ENCODE measurements at places on chromosomes 2 and 18.

DNA sequence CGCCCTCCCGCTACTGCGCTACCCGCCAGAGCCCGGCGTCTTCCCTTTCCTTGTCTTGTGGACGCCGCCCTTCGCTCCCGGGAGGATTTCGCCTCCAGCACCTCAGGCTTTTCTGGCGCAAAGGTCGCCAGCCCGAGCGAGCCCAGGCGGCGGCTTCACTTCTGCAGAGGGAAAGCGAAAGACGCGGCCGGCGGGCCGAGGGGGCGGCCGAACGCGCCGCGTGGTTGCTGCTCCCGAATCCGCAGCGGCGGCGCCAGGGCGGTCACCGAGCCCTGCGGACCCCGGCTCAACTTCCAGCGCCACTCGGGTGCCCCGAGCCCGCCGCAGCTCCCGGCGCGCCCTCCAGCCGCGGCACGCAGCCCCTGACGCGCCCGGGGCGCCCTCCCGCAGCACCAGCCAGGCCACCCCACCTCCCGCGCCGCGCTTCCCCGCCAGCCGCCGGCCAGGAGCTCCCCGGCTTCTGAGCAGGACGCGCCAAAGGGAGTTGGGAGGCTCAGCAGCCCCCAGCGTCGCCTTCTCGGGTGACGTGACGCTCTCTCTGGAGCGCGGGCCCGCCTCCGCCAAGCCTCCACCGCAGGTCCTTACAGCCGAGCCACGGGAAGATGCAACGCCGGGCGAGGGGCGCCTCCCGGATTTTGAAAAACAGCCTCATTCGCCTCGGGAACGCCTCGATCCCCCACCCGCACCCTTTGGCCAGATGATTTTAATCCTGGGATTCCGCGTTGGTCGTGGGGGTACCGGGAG, 84.9 kb upstream of the EPB41L3 start:
- DNase-seq = peak; percentile 70

GRCh38 chr18:3283253-3283863, 21.4 kb downstream of the MYL12B start:
- no peak for DNase-seq

DNA sequence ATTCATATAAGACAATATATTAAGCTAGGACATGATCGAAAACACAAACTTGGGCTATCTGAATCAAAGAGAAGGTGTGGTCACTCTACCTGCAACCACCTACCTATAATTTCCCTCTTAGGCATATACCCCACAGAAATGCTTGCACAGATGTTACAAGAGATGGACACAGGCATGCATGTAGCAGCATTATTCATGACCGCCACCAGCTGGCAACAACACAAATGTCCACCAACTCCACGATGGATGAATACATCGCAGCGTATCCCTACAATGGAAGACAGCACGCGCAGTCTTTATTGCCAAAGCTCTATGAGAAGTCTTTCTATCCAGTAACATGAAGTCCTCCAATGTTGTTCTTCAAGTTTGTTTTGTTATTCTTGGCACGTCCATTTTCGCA, 90.8 kb downstream of the ARL4C start:
- DNase-seq = no peak

- DNase-seq = no peak
These were observed 35.3 kb downstream of the CRACDL start for GRCh38 chr2:98900721-98901120.

DNA sequence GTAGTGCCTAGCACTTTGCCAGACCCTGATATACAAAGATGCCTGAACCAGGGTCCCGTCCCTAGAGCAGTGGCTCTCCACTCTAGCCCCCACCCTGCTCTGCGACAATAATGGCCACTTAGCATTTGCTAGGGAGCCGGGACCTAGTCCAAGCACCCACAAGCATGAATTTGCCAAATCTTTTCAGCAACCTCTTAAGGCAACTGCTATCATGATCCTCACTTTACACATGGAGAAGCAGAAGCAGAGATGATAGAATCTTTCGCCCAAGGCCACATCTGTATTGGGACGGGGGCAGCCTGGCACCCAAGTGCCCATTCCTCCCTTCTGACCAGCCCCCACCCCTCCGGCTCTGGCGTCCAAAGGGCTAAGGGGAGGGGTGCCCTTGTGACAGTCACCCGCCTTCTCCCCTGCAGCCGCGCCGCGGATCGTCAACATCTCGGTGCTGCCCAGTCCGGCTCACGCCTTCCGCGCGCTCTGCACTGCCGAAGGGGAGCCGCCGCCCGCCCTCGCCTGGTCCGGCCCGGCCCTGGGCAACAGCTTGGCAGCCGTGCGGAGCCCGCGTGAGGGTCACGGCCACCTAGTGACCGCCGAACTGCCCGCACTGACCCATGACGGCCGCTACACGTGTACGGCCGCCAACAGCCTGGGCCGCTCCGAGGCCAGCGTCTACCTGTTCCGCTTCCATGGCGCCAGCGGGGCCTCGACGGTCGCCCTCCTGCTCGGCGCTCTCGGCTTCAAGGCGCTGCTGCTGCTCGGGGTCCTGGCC, 13.0 kb downstream of the SIGLEC15 start:
- DNase-seq = no peak

DNA sequence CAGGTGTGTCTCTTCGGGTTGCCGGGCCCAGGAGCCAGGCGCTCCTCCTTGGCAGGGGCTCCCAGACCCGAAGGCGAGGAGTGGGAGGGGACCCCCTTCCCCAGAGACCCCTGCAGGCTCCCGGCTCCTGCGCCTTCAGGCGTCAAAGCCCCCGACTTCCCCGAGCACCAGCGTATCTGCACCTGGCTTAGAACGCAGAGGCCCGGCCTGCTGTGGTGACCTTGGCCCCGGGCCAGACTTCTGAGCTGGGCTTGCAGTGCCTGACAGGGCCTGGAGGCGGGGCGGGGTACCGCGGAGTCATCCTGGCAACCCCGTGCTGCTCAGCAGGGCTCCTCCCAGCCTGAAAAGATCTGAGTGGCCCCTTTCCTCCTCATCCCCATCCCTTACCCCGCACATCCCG, 27.0 kb downstream of the SKA1 start:
- no peak for DNase-seq

DNA sequence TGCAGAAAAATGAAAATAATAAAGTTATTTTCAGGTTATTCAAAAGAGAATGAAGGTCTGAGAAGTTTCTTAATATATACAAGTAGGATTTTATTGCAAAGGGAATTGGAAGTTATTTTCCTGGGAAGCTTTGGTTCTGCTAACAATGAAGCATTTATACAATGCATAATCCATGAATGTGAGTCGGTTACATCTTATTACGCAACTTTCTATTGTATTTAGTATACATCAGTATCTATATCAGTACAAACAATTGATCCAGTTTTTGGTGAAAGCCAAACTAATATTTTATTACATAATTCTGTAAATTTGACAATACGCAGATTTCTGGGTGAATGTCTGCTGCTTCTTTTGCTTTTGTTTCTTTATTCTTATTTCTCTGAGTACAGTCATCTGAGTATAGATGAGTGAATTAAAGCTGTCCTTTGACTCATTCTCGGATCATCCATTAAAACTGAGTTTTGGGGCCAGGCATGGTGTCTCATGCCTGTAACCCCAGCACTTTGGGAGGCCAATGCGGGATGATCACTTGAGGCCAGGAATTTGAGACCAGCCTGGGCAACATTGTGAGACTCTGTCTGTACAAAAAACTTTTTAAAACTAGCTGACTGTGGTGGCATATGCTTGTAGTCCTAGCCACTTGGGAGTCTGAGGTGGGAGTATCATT, 108.5 kb downstream of the SOCS6 start:
- DNase-seq = no peak

DNA sequence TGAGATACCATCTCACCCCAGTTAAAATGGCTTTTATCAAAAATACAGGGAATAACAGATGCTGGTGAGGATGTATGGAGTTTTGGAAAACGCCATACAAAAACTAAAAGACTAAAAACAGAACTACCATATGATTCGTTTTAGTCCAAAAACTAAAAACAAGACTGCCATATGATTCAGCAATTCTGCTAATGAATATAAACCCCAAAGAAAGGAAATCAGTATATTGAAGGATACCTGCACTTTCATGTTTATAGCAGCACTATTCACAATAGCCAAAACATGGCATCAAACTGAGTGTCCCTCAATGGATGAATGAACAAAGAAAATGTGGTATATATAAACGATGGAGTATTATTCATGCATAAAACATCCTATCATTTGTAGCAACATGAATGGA, 224.4 kb upstream of the MC4R start:
- no peak for DNase-seq

- DNase-seq = no peak
These were observed 58.1 kb upstream of the NFATC1 start for GRCh38 chr18:79337620-79338019.

GRCh38 chr2:102667072-102667471, 47.7 kb downstream of the SLC9A2 start:
- no peak for DNase-seq

DNA sequence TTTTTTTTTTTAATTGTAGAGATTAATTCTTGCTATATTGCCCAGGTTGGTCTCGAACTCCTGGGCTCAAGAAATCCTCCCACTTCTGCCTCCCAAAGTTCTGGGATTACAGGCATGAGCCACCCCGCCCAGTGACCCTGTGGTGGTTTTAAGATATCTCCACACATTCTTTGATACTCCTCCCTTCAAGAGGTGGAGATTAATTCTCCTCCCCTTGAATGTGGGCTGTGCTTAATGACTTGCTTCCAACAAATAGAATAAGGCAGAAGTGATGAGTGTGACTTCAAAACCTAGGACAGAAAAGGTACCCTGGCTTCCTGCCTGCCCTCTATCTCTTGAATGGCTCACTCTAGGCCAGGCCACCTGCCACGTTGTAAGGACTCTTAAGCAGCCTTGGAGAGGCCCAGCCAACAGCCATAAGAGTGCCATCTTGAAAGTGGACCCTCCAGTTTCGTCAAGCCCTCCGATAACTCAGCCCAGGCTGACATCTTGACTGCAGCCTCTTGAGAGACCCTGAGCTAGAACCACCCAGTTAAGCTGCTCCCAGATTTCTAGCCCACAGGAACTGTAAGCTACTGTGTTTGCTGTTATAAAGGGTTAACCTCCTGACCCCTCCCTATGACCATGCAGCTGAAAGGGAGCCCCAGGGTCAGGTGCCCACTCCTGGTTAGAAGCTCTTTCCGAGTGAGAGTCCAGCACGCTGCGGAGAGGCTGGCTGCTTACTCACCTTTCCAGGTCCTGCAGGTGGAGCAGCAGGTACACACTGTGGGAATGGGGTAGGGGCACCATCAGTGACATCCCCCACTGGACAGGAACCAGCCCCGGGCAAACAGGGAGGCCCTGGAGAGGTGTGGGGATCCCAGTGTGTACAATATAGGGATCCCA, 27.6 kb downstream of the MRPL35 start:
- DNase-seq = no peak

DNA sequence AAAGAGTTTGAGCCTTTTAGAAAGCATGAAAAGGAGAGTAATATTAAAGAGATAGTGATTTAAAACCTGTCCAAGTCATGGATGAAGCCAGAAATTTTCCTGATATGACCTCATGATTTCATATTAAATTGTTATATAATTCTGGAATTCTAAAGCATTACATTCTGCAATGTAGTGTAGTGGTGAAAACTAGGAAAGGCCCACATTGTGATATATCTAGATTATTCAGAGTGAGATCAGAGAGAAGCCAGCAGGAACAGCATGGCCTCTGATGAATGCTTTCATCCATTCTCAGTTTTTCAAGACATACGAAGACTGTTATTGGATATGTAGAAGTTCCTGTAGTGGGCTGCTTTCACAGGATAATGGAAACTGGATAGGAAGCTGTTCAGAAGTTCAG, 98.8 kb downstream of the LCLAT1 start:
- DNase-seq = no peak

DNA sequence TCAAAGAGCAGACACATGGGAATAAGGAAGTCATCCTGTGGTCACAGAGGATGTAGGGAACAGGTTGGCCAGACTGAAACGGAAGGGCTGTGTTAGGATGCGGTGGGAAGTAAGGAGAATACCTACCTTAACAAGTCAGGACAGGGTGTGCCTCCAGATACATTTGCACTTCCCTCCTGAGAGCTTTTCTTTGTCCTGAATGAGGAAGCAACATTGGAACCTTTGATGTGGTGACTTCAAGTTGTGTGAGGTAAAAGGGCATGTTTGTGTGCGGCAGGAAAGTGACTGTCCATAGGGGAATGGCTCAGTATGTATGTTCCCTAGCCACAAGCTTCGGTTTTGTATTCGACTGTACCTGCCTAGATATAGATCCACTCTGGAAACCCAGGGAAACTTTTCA, 24.9 kb upstream of the LRRTM1 start:
- no peak for DNase-seq

DNA sequence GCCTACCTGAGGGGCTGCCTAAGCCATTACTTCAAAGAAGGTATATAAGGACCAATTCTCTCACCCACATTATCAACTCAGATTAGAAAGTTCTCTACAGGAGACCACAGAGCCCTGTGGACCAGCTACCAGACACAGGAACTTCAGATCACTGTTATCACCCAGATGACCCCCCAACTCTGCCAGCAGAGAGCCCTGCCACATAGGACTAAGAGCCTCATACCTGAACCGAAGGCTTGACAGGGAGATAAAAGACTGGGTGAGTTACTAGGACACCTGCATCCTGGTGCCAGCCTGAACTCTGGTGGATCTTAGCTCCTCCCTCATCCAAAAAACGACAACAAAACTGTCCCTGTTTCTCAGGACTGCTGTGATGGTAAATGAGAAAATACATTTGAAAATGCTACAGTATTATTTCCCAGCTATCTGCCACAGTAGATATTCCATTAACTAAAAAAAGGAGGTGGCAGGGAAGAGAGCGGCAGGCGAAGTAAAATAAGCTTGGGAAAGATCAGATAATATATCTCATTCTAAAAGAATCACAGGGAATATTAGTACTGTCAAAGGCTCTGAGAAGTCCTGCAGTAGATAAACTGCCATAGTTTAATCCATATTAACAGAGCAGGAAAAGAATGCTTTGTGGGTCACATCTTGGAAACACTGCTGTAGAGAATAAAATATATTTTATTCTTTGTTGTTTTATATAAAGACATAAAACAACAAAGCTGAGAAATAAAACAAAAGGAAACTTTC, 79.7 kb downstream of the STK39 start:
- no peak for DNase-seq

GRCh38 chr2:127055786-127056076, 51.2 kb downstream of the BIN1 start:
- no peak for DNase-seq

DNA sequence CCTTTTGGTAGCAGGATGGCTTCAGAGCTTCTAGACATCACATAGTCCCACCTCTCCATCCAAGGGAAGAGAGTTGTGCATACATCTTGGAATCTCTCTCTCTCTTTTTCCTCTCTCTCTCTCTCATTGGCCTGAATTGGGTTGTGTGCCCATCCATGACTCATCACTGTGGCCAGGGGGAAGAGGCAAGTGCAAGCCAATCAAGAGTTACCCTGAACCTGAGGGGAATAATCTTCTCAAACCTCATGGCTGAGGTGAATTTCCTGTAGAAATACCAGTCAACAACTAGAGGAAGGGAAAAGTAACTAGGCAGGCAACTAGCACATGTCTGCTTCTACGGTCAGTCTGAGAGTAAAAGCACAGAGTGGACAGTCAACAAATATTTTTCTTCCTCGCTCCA, 7.3 kb upstream of the CHN1 start:
- no peak for DNase-seq

DNA sequence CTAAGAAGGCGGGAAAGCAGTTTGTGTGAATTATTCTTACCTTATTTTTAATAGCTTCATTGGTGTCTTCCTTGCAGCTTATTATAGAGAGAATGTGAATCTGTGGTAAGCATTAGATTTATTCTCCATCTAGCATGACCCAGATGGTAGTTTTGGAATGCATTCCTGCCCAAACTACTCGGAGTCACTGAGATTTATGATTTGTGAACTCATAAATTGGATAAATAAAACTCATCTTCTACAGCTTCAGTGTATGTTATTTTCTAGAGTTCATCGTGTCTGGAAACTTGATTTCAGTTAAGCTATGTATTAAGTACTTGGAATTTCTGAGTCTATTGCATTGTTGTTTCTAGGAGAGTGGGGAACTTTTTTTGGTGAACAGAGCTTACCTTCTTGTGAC, 170.5 kb downstream of the FAM210A start:
- no peak for DNase-seq
